ENCODE measurements at places on chromosomes 2 and 18.

DNA sequence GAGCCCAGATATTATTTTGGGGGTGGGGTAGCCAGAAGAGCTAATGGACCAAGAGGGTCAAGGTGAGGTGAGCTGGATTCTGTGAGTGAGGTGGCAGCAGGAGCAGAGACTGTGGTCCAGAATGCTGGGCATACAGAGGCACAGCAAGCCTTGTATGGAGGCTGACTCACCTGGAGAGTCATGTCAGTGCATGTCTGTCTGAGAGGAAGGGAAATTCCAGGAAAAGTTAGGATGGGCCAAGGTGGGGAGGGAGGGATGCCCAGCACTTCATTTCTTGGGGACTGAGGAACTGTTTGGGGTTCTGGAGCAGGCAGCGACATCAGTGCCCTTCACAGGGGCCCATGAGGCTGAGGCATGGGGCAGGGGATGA is 21.1 kb downstream of the PER2 start:
- DNase-seq = no peak

- no peak for DNase-seq
These were observed 68.5 kb downstream of the EPB41L3 start for GRCh38 chr18:5475267-5475666.

DNA sequence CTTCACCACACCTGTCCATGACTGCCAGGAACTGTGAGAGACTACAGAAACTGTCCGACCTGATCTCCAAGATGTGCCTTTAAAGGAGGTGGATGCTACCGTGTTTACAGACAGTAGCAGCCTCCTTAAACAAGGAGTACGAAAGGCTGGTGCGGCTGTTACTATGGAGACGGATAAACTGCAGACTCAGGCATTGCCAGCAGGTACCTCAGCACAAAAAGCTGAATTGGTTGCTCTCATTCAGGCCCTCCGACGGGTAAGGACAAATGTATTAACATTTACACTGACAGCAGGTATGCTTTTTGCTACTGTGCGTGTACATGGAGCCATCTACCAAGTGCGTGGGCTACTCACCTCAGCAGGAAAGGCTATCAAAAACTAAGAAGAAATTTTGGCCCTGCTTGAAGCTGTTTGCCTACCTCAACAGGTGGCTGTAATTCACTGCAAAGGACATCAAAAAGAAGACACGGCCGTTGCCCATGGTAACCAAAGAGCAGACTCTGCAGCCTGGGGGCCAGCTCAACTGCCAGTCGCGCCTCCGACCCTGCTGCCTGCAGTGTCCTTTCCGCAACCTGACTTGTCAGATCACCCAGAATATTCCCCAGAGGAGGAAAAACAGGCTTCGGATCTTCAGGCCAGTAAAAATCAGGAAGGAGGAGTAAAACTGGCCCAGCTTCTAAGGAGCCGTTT is 30.9 kb downstream of the SKA1 start:
- no peak for DNase-seq

DNA sequence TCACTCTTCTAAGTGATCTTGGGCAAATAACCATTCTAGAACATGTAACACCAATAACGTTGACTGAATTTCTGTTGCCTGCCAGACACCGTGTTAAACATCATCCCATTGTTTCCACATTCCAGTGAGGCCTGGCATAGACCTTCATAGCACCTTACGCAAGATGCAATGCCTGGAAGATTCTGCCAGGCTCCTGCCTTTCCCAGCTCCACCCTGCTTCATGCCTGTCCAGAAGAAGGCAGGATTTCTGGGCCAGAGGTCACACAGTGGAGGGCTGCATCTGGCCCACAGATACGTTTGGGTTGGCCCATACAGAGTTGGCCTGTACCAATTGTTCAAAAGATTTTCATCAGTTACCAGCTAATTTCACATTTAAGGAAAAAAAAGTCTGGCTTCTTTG is 46.3 kb downstream of the EN1 start:
- no peak for DNase-seq

- DNase-seq = no peak
These were observed 122.9 kb upstream of the ACVR1C start for GRCh38 chr2:157751462-157752058.

DNA sequence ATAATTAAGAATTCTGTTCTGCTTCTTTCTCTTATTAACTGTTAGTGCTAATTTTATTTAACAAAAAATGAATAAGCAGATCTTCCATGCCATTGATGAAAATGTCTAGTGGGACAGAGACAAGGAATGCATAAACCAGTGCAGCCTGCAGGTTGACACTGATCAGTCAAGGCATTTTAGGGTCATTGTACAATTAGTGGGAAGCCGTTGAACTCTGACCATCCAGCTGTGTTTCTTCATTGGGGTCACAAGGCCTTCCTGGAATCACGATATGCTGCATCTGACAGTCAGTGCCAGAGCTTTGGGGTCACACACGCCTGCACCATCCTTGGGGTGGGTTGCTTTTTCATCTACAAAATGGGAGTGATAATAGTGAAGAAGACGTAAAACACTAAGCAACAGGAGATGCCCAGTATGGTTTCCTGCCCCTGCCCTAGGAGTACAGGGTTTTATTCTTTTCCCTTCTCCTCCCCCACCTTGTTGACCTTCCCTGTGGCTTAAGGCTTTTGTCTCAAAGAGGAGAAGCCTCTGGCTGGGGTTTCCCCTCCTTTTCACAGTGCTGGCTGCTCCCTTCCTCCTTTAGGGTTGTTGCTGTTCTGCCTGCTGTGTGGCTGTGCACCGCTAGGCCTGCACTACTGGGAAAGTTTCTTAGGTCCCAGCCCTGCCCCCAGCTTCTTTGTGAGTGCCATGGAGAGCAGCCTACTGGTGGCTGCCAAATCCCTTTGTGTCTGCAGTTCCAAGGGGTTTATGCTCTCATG is 245.6 kb downstream of the TPGS2 start:
- DNase-seq = peak; percentile 6

- DNase-seq = no peak
These were observed 400.6 kb upstream of the CHST9 start for GRCh38 chr18:27585602-27586173.
